ENCODE measurements at places on chromosomes 1 and 21. TPM values are rescaled to one million over a fixed set of nuclear protein-coding genes. Genes with fewer than 3 reads are reported as not detected.

EDN2 gene
- not detected for total RNA-seq

GOLT1A gene
- total RNA-seq: not detected

GIPC2 gene
- 0.15 TPM for total RNA-seq

GRCh38 chr1:153985341-153985912, 712 bp downstream of the RAB13 start:
- DNase-seq: no peak

GRCh38 chr1:158979229-158979628, 30.5 kb upstream of the IFI16 start:
- DNase-seq: no peak

Data from activated CD4-positive, alpha-beta memory T cell treated with anti-CD3 and anti-CD28 coated beads, Interleukin-2, amount 10 ng/mL, durations not matched to agents 7 days and 5 days (primary cell).